ENCODE measurements at places on chromosomes 5 and 9.

DNA sequence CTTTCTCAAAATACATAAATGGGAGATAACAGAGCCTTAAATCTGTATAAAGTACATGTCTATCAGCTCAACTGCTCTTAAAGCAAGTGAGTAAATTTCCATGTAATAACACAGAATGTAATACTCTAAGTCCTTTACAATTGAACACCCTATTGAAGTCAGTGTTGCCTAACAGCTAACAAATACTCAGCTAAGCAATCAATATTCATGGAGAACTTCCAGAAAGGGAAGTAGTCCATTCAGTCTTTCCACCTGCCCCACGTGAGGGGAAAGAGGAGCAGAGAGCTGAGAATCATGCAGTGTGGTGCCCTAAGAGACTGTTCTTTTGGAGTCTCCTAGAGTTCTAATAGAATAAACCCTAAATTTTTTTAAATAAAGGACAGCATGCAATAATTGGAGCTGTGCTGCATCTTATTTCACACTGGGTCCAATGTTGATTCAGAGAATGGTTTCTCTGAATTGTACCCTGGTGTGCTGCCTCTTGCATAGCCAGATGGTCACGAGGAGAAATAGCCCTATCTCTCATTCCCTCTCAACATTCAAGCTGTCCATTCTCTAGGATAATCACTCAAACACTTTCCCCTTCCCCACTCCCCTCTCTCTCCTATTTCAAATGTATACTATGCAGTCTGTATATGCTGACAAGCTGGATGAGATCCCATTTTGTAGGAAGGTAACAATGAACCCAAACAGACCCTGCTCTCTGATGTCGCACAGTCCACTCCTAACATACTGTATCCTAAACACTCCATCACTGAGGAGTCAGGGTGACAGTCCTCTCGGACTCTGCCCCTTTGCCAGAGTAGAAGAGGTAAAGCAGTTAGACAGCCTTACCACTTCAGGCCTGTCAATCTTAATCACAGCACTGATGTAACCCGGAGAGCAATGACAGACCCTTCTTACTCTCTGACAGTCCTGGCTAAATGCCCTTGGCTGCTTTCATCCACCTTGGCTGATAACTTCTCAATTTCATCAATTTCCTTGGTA, 134.8 kb downstream of the EPB41L4A start:
- DNase-seq, result no peak

- DNase-seq, result no peak
Observed at GRCh38 chr5:67731886-67732285, 483.7 kb upstream of the PIK3R1 start.

DNA sequence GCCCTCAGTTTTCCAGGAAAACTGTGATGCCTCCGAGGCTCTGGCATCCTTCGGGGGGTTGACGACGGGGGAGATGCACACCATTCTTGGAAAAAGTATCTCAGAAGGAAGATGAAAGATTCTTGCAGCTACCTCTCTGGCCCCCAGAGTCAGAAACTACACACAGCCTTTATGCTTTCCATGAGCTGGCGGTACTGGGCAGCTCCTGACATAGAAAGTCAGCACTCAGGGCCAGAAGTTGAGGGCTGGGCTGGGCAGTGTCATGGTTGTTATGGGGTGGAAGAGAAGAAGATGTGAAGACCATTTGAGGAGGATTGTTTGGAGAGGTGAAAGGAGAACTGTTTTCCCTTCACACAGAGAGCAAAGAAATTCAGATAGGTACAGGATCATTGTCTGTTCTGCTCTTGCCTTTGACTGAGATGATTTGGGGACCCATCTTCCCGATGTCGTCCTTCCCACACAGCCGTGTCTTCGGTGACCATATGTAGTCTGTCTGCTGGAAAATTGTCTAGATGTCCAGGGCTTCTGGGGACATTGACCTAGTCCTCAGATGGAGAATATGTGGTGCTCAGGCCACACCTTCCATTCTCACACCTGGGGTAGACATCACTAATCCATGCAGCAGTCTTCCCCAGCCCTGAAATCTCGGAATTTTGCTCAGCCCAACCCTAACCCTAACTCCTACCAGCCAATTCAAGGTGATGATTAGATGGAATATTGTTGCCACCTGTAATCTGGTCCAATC, 237.1 kb downstream of the CACNA1B start:
- peak; percentile 1 for DNase-seq

DNA sequence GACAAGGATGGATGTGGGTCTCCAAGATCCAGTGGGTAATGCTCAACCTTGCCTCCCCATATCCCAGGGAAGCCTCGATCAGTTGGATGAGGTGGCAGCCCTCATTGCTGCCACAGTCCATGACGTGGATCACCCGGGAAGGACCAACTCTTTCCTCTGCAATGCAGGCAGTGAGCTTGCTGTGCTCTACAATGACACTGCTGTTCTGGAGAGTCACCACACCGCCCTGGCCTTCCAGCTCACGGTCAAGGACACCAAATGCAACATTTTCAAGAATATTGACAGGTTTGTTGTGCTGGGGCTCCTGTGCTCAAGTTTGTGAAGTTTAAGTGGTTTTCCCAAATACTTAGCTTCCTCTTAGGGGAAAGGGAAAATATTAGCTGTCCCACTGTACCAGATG, 74.0 kb downstream of the WDR41 start:
- DNase-seq, result no peak

GRCh38 chr9:1759771-1760300, 255.3 kb upstream of the SMARCA2 start:
- DNase-seq, result no peak

DNA sequence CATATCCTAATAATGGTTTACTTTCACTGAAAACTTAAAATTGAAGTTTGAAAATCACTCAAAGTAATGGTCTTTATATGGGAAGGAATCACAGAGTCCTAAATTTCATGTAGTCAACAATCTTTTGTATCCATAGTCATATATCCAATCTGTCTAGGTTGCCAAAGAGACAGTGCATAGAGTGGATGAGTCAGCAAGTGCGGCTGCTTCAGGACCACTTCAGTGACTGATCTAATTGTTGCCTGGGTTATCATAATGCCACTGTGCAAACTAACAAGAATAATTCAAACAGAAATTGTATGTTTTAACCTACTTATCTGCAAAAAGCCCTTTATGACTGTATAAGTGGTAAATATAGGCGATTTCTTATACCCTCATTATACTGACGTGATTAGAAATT, 211.3 kb upstream of the PRR16 start:
- DNase-seq, result no peak

- no peak for DNase-seq
Observed at GRCh38 chr9:137105814-137106661, 8.5 kb downstream of the DPP7 start.

GRCh38 chr9:88355166-88355565, 33.1 kb upstream of the SPIN1 start:
- DNase-seq, result no peak

DNA sequence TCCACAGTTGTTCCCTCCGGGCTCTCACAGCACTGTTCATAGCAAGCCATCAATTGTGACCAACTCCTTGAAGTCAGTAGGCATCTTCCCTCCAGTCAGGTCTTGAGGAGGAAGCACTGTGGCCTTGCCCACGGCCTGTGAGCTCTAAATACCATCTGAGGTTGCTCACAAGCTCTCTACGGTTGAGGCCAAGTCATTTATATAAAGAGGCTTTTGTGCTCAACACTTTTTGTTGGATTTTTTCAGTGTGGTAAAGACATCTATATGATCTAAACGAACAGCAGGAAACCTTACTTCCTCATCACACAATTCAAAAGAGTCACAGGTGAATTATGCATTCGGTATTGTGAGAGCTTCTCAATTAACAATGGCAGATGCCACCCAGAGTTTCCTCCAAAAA, 97.3 kb downstream of the ZNF462 start:
- DNase-seq, result no peak

DNA sequence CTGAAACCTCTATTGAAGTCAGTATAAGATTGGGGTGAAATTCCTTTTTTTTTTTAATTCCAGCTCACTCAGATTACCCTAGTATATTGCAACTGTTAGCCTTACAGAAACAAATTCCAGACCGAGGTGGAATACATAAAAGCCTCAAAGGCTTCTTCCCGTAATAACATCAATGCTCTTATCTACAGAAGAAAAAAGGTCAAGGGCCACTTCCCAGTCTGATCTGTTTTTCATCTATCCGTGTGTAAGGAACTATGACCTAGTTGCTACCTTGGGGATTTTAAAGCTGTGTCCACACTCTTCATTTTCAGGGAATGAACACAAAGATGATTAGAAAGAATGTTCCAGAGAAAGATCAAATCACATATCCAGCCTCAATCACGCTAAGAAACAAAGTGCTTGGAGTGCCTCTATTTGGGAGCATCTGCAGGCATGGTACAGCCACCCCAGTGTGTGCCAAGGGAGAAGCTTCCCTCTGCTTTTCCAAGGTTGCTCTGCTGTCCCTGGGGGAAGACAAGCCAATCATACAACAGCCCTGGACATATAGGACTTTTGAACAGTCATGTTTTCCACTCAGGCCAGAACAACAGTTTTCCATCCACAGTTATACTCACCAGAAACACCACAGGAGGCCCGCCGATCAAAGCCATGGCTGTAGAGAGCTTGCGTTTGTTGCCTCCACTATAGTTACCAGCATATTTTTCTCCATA, 23.5 kb downstream of the NIPSNAP3B start:
- no peak for DNase-seq

- peak; percentile 53 for DNase-seq
Observed at GRCh38 chr5:72508241-72509170, 1.3 kb upstream of the ZNF366 start.

DNA sequence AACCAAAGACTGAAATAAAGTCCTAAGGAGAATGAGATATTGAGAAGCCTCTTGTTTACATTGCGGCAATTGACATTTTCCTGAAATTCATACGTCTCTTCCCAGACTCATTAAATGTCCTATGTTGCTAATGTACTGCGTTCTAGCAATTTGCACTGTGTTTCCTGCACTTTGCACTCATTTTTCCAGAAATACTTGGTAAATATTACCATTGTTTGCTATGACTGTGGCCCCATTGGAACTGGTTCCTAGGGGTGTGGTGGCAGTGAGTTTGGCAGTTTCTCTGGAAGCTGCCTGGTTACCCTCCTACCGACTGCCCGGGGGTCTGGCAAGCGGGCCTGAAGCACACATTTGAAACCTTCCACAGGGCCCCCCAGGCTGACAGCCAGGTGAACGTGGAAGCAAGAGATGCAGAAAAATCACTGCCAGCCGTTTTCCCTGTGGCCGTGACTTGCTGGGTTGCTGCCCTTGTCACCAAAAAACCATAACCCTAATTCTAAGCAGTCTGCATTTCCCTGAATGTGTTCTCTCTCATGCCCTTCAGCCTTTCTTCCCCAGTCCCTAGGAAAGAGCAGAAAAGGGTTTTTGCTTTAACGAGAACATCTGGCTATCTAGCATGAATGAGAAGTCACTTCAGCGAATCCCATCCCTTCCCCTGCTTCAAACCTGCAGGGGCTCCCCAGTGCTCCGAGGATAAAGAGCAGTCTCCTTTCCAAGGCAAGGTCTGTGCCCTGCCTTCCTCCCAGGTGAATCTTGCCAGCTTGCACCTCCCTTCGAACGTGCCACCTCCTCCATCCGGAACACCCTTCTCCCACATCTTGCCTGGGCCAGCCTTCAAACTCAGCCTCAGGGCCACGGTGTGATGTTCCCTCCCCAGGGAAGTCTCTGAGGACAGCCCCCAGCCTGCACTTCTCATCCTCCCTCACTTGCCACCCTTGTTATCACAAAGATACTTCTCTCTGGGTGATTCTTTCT, 84.2 kb downstream of the AK8 start:
- DNase-seq, result no peak

DNA sequence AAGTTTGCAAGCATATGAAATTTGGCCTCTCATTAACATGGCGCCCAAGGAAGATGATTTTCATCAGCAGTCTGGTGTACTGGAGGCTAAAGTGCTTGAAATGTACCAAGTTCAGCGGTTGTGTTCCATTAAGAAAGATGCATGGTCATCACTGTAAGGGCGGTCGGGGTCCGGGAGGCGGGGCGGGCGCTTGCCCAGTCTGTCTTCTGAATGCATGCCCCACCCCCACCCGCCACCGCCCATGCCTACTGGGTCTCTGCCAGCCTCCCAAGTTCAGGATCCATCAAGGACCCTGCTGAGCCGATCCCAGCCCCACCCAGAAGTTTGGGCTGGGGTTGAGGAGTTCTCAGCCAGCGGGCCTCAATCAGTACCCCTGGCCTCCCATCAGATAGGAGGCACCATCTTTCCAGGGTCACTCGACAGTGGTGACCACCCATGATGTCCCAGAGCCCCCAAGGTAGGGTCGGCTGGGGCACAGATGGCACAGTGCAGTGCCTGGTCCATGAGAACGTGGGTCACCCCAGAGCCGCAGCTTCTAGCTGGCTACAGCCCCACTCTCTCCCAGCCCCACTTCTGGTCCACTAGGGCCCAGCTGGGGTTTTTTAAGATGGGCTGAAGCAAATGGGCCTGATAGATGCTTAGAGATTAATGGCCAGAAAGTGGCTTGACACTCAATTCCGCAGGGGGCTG, 24.4 kb upstream of the PRDM12 start:
- no peak for DNase-seq

GRCh38 chr5:32642276-32643002, 57.1 kb downstream of the SUB1 start:
- DNase-seq, result no peak

GRCh38 chr5:34452170-34452828, 203.8 kb upstream of the RAI14 start:
- no peak for DNase-seq

DNA sequence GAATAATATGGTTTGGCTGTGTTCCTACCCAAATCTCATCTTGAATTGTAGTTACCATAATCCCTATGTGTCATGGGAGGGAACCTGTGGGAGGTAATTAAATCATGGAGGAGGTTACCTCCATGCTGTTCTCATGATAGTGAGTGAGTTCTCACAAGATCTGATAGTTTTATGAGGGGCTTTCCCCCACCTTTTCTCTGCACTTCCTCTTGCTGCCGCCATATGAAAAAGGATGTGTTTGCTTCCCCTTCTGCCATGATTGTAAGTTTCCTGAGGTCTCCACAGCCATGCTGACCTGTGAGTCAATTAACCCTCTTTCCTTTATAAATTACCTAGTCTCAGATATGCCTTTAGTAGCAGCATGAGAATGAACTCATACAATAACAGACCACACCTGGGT, 63.7 kb upstream of the PRR16 start:
- no peak for DNase-seq

DNA sequence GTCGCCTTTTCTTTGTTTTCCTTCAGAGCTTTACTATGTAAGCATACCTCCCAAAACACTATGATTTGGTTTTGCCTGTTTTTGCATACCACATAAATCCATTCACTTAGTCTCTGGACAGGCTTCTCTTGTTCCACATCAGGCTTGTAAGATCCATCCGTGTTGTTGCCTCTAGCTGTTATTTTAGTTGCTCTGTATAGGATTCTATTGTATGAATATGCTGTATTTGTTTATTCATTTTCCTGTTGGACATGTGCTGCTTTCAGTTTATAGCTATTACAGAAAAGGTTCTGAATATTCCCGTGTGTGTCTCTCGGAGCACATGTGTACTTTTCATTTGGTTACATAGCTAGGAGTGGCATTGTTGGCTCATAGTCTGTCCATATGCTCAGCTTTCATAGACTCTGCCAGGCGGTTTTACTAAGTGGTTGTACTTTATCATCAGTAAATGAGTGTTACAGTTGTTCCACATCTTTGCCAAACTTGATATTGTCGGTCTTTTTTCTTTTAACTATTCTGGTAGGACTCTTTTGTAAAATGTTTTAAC, 41.8 kb downstream of the NUP214 start:
- DNase-seq, result no peak

- no peak for DNase-seq
Observed at GRCh38 chr5:156331181-156331580, 4.2 kb downstream of the SGCD start.
